ENCODE measurements at places on chromosomes 13 and 19.

DNA sequence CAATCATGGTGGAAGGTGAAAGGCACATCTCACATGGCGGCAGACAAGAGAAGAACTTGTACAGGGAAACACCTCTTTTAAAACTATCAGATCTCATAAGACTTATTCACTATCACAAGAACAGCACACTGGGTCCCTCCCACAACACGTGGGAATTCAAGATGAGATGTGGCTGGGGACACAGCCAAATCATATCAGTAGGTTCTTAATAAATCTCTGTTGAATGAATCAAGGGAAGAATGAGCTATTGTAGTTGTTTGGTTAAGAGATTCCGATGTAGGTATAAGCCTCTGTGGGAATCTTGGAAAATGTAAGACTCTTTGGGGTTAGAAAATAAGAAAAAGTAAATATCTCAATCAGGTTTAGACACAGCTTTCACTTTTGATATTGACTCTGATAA, 400.2 kb downstream of the KCNRG start:
- DNase-seq: no peak

GRCh38 chr13:61350341-61350740, 65.3 kb downstream of the PCDH20 start:
- no peak for DNase-seq

DNA sequence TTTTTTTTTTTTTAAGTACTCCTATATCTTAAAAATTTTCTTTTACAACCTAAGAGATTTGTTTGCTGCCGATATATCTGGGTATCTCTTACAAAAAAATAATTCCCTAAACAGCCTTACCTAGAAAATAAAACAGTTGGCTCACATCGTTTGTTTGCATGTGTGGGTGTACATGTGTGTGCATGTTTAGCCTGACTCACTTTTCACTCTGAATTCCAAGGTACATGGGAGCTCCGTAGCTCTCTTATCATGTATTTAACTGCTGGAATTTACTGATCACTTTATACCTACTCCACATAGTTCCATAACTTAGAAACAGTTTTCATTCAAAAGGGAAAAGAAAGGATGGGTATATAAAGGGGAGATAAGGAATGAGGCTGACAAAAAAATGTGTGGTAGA, 616.5 kb downstream of the GPC6 start:
- DNase-seq: no peak

DNA sequence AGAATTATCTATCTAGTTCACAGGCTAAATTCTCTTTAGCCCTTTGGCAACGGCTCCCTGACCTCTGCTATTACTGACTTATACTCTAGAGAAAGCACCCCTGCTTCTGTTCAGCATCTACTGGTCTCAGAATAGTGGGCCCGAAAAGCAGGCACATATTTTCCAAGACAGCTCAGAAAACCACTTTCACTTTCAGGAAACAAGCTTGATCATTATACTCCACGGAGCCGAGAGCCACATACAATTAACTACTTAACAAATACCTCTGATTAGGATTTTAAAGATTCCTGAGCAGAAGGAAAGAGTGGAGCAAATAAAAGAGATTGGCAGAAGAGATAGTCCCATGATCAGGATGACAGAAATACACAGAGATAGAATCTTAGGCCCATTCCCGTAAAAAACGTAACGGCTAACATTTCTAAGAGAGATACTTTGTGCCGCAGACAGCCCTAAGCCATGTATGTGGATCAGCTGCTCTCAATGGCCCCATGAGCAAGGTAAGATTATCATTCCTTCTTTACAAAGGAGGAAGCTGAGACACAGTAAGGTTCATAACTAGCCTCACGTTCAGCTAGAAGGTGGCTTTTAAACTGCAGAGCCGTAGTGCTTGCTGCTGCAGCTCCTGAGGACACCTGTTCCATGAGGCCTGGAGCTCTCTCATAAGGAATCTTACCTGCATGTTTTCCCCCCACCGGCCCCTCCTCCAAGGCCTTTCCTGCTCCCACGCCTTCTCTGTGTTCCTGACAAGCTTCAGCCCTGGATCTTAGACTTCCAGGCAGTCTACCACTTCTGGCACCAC, 227.2 kb downstream of the FOXO1 start:
- peak; percentile 20 for DNase-seq

- DNase-seq: no peak
These were observed 137.3 kb upstream of the SERP2 start for GRCh38 chr13:44236370-44236769.

Data from stimulated activated CD4-positive, alpha-beta T cell treated with anti-CD3 and anti-CD28 coated beads, Interleukin-1b, Interleukin-23, amount 100 ng/mL, for 4 hours (primary cell).